ENCODE measurements at places on chromosomes 11 and 22.

- DNase-seq: peak; percentile 98
These were observed 3.1 kb downstream of the ILK start for GRCh38 chr11:6606471-6607189.

GRCh38 chr11:124597626-124598025 is 13.6 kb upstream of the PANX3 start:
- no peak for DNase-seq

DNA sequence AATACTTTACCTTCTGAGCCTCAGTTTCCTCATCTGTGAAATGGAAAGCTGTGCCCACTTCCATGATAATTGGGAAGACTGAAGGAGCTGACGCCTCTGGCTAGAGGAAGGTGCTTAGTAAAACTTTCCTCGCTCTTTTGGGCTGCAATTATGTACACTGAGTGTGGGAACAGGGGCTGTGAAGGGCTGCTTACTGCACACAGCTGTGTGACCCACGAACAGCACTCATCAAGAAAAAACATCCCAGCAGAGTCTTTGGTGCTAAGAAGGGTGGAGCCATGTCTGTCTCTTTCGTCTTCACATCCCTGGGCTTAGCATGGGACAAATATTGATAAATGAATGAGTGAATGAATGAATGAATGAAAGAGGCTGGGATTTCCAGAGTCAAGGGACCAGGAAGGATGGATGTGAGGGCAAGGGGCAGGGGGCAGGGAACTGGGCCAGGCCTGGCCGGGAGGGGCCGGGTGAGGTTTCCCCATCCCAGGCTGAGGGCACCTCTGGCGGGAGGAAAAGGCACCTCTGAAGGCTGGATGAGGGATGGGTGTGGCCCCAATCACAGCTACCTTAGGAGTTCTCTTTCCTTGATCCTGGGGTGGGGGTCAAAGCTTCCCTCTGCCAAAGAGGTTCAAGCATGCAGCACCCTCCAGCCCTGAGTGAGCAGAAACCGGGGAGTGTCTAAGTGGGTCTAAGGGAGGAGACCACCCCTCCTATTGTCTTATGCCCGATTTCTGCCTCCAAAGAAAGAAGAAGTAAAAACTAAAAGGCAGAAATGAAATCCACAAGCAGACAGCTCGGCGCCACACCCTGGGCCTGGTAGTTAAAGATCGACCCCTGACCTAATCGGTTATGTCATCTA is 9.2 kb upstream of the CD5 start:
- DNase-seq: no peak

- DNase-seq: no peak
These were observed 83.9 kb downstream of the MED15 start for GRCh38 chr22:20591295-20591645.

All from kidney glomerular epithelial cell (primary cell).